Epithelial cell of proximal tubule (primary cell): ENCODE measurements at places on chromosomes 4 and X. TPM values are rescaled to one million over a fixed set of nuclear protein-coding genes. Genes with fewer than 3 reads are reported as not detected.

Gene XPNPEP2
- not detected in 2 replicates for total RNA-seq

Gene OCIAD1
- 102 and 165 TPM in 2 replicates for total RNA-seq

Gene UGT2A3
- 0.06 and 0.22 TPM in 2 replicates for total RNA-seq

GRCh38 chr4:185304944-185305690 is 90.6 kb downstream of the LRP2BP start:
- no peak for DNase-seq

- DNase-seq, result no peak
Measured at GRCh38 chr4:3385711-3386420, 55.9 kb upstream of the HGFAC start.
